ENCODE measurements at places on chromosomes 2 and 18.

DNA sequence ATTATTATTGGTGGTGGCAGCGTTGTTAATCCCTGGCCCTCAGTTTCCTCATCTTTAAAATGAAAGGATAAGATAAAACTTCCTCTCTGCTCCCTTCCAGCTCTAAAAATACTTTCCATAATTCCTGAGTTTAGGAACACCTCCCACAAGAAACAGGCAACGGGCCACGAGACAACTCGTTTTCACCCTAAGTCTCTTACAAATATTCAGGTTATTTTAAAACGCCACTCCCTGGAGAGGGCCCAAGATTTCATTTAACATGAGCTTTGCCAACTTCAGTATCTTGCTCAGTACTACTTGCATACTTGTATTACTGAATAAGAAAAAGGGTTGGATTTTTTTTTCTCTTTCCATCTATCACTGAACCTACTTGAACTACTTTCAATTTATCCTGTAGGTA, 611.1 kb upstream of the FANCL start:
- DNase-seq = no peak

DNA sequence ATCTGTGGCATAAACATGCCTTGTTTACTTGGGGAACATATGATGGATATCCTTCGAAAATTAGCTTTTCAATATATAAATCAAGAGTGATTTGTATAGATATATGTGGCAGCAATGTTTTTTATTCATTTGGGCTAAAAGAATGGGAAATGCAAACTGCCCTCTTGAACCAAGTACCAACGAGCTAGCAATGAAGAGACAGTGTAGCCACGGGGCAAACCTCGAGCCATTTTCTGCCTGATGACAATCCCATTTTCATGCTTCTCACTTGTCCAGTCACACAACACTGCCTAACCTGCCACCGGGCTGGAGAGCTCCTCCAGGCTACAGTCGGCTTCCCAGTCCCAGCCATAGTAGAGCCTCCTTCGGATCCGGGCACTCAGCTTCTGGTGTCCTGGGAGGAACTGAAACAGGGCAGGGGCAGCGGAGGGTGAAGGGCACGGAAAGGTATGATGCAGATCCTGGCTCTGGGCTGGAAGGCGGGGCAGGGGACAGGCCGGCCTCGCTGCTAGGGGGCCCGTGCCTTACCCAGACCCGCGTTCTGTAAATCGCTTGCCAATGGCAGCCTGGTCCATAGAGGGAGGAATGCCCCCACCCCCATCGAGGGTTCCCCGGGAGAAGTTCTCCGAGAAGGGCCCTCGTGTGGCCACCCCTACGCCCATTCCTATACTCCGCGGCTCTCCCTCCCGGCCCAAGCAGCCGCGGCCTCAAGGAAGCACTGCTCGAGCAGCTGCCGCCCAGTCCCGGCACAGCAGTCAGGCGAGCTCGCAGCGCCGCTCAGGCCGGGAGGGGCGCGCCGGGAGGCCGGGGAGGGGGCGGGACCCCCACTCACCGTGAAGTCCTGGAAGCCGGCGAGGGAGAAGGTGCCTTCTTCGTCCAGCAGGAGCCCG, 552 bp downstream of the CNPPD1 start:
- DNase-seq = no peak

DNA sequence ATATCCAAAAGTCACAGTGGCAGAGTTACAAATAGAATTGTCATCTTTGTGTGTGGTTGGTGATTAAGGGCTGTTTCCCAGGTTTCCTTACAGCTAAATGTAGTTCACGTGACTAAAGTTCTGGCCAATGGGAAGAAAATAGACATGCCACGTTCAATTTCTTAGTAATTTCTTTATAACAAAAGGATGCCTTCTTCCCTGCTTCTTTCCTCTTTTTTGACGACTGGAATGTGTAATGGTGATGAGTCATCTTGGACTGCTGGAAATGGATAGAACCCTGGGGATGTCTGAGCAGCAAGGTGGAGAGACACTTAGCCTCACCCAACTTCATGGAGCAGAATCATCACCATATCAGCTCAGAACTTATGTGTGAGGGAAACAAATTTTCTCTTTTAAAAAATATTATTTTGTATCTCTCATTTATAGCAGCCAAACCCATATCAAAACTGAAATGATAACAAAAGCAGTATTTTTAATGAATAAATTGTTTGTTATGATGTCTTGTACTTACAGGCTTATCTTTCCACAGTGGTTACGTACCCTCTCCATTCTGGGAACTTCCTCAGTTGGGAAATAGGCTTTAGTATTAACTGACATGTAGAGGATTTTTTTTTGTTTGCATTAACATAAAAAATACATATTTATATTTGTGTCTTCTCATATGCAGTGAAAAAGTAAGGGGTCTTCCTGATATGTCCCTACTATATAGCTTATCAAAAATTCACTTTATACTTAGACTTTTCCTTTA, 91.1 kb upstream of the CDH2 start:
- no peak for DNase-seq

DNA sequence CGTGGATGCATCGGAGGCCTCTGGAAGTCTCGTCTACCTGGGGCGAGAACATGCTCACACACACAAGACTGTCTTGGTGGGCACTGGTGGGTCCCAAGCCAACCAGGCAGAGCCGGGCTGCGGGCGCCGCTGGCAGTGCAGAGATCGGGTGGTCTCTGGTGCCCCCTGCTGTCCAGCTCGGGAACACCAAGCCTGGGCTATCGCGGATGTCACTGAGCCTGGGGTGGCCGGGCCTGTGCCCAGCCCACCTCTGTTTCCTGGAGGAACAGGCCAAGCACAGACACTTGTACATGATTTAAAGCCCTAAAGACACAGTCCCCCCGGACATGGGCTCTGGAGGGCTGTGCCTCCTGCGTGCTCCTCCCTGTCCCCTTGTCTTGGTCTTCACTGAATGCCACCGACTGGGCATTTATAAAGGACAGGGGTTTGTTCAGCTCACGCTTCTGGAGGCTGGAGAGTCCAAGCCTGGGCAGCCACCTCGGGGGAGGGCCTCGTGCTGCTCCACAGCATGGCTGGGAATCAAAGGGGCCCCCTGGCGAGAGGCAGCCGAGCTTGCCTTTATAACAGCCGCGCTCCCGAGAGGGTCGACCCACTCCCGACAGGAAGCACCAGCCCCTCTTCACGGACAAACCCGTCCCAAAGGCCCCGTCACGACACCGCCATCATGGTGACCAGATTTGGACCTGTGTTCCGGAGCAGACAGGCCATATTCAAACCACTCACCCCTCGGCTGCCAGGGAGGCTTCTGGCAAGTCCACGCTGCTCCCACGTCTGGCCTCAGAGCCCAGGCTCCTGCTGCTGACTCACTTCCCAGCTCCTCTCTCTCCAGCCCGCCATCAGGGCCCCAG, 3.6 kb upstream of the OTOS start:
- no peak for DNase-seq

DNA sequence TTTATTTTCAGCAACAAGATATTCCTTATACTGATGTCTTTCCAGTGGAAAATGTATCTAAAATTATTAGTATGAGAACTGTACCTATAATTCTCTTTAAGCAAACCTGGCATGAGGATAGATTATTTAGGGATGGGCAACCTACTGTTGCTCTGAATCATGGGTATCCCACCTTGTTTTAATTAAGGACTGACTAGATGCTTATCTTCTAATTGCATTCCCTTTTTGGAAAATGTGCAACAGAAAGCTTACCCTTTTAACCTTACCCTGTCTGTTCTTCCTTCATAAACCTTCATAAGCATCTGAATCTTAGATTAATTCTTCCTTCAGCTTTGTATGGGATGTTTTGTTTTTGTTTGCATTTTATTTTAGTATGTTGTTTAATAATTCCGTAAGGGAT, 110.3 kb downstream of the TAF4B start:
- no peak for DNase-seq

GRCh38 chr2:78120275-78120674, 598.1 kb upstream of the LRRTM4 start:
- no peak for DNase-seq

- no peak for DNase-seq
These were observed 76.9 kb downstream of the USP40 start for GRCh38 chr2:233489666-233490065.

DNA sequence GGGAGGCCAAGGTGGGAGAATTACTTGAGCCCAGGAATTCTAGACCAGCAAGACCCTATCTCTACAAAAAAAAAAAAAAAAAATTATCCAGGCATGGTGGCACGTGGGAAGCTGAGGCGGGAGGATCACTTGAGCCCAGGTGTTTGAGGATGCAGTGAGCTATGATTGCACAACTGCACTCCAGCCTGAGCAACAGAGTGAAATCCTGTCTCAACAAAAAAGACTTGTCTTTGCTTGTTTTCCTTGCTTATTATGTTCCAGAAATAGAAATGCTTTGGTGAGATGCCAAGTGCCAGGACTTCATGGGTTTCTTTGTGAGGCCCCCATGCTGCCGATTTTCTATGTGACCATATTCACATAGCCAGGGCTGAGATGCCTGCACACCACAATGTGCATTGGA, 9.0 kb downstream of the DCDC2C start:
- no peak for DNase-seq

GRCh38 chr2:136055929-136056688, 61.8 kb downstream of the CXCR4 start:
- DNase-seq = no peak

DNA sequence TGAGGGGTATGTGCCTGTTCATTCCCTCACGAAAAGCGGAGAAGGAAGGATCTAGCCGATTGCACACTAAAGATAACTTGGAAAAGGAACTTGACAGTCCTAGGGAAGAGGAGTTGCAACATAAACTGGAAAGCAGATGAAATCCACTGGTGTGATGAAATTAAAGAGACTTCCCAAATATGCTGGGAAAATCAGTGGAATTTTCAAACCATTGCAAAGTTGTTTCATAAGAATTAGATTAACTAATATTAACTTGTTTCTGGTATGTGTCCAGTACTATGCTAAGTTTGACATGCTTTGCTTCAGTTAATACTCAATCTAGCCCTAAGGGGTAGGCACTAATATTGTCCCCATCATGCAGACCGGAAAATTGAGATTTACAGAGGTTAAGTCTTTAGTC, 222.7 kb downstream of the IKZF2 start:
- DNase-seq = no peak

DNA sequence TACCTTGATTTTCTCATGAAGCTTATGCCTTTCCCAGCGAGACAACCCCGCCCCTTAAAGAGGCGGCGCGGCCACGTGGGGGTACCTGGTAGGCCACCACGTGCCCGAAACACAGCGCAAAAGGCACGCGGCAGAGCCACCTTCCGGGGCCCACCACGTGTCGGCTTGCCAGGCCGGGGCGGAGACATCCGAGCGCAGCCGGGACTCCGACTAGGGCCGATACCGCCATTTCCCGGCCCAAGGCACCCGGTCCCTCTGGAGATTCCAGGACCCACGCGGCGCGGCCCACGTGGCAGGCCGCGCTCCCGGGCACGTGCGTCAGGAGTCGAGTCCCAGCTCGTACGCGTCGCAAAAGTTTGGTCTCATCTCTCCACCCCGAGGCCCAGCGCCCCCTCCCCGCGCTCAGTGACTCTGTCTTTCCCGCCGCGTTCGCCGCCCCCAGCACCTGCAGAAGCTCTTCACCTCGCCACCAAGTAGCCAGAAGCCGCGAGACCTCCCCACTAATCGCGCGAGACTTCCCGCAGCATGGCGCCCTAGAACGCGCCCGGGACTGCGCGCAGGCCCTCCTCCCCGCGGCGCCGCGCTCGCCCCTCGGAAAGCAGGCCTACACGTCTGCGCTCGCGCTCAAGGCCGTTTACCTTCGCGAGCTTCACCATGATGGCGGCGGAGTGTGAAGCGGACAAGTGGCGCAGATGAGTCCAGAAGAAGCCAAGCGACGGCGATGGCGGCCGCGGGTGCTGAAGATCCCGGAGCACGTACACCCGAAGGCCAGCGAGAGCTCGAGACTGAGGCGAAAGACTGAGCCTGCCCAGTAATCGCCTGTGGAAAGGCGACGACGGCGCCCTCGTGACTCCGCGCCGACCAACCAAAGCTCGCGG, at the start of gene NCL:
Gene NCL, minus strand, starts transcription at position 787 of the 878 bp plus-strand sequence. Its CDS starts 131 bp downstream, at position 656.
- peak; percentile 82 for DNase-seq

- no peak for DNase-seq
These were observed 198.7 kb downstream of the MCFD2 start for GRCh38 chr2:46716927-46717326.

- DNase-seq = no peak
These were observed 49.4 kb downstream of the MRPS9 start for GRCh38 chr2:105087273-105087672.

- no peak for DNase-seq
These were observed 52.7 kb downstream of the NAB1 start for GRCh38 chr2:190701586-190701985.

- DNase-seq = no peak
These were observed 236.3 kb upstream of the NRXN1 start for GRCh38 chr2:51268191-51268590.

- no peak for DNase-seq
These were observed 39.6 kb downstream of the CRACDL start for GRCh38 chr2:98896416-98896815.

GRCh38 chr2:188415754-188416083, 124.0 kb downstream of the GULP1 start:
- no peak for DNase-seq

DNA sequence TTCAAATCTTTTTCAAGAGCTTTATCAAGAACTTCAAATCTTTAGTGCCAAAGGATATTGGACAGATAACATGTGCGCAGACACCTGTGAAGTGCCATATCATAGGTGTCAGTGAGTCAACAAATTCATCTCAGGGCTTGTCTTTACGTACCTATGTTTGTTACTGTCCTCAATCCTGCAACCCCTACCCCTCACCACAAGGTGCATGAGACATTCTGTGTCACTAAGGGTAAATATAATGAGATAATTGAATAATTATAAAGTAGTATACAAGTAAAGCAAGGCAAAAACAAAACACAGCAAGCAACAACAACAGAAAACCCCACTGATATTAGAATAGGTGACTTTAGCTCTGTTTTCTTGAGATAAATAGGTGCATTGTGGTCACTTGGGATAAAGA, 1495.8 kb upstream of the TMEFF2 start:
- no peak for DNase-seq

GRCh38 chr18:26470011-26470637, 78.2 kb downstream of the KCTD1 start:
- no peak for DNase-seq

DNA sequence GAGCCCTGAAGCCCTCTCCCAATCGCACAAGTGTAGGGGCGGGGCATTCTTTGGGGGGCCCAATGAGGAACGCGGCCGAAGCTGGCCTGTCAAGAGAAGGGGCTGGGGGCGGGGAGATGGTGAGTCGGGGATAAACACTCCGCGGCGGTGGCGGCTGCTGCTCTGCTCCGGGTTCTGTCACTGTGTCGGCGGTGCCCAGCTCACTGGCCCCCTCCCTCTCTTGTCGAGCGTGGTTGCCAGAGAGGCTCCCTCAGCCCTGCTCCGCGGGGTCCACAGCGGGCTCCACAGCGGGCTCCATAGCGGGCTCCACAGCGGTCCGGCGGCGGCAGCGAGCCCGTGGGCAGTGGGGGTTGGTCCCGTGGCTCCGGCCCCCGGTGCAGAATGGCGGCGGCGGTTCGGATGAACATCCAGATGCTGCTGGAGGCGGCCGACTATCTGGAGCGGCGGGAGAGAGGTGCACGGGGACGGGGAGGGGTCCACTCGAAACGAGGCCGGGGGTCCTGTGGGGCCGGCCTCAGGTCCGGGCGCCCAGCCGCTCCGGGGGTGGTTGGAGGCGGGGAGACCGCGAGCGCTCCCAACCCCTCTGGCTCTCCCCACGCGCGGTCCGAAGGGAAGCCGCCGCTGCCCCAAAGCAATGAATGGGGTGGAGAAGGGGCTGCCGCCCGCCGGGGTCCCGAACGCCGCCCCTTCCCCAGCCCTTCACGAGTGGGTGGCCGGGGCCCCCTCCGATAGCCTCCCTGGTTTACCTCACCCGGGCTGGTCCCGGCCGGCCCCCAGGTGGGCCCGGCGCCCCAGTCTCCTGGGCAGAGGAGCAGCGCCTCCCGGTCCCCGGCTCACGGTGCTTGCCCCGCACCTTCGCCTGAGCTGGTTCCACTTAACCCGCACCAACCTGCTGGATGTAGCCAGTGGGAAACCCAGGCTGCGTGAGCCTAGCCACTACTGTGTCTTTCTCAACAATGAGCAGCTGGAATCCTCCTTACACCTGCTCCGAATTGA, at the start of gene MXD1:
Gene MXD1, plus strand, starts transcription at position 160 of the 996 bp plus-strand sequence. Its CDS starts 222 bp downstream, at position 382.
- no peak for DNase-seq
